Islet precursor cell (in vitro differentiated cells): ENCODE measurements at places on chromosomes 5 and 9.

DNA sequence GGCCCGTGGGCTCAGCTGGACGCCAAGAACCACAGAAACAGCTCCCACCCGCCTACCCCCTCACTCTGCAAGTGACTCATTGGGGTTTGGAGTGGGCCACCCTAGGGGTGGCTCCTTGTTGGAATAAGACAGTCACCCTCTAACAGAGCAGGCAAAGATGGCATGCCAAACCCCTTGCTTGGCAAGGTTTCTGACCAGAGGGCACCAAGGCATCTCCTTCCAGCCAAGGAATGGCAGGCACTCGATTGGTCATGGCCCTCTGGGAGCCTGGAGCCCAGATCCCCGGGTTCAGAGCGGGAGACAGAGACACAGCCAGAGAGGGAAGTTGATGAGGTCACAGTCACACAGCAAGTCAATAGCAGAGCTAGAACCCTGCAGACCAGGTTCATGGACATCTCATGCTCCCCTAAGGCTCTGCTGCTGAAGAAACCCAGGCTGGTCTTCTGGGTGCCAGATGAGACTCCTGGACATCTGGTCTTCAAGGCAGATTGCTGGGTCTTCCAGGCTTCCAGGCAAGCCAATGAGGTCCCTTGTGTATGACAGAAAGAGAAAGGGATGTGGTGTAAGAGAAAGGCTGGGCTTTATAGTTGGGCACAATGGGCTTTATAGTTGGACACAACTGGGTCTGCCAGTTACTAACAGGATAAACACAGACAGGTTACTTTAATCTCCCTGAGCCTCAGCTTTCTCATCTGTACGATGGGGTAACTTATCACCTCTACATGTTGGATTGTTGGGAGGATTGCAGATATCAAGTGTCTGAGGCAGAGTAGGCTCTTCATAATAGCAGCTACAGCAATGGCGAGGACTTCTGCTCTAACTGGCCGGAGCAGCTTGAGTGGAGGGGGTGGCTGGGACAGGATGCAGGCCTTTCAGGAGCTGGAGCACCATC lies 23.3 kb upstream of the KIF12 start:
- DNase-seq: no peak

DNA sequence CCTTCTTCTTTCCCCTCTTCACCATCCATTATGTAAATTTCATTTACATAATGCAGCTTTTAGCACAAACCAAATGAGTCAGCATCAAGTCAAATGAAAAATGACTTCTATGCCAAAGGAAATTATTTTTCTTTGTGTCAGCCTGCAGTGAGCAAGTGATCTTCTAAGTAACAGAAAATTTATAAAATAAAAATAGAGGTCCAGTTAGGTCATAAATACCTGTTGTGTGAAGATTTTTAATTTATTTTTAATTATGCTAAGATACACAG lies 16.7 kb upstream of the THG1L start:
- no peak for DNase-seq

DNA sequence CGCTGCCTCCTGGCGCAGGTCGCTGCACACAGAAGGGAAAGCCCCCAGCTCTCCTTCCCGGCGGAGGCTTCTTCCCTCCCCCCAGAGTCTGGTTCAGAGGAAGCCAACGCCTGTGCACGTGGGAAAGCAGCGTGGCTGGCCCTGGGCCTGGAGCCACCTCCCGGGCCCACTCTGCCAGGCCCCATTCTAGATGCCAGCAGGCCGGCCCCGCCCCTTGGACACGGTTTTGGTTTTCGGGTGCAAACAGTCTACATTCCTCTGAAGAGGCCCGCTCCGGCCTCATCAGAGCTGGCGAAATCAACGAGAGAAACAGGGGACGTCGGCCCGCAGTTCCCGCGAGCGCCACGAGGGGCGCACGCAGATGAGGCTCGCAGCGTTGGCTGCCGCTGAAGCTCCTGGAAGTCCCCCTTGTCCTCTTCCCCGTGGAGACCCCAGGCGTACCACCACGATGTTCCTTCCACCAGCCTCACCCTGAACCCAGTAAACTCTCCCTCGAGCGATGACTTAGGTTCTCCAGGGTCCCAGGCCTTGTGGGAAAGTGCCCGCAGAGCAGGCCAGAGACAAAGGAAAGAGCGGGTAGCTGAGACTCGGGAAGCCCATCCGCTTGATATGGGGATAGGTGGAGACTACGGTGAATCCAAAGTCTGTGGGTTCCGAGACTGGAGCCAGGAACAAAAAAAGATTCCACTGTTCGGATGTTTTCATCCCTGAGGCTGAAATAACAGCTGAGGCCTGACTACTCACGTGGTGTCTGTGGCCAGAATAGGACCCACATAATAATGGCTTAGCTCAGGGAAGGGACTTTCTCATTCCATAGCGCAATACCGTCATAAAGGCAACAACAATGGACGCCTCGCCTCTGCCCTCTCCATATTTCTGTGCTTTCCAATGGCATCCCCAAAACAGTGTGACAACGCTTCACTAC lies 64.2 kb downstream of the KLF4 start:
- DNase-seq: peak; percentile 82

GRCh38 chr9:81472701-81473100 lies 216.6 kb downstream of the TLE1 start:
- DNase-seq: no peak
